ENCODE measurements at places on chromosomes 16 and 17.

DNA sequence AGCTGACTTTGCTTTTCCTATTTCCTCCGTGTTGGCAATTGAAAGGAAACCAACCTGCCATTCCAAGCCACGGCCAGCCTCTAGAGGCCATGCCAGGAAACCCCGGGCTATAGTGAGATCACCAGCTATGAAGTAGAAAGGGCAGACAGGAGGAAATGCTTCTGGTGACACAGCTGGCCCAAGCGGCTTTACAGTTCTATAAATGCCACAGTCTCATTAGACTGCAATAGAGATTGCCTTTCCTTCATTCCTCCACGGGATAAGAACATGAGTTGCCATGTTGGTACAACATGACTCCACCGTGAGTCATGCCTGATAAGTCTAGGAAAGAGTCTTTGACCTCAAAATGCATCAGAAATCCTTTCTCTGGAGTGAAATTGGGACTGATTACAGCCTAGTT is 384.9 kb downstream of the GRIN2A start:
- DNase-seq, result no peak

- no peak for DNase-seq
Measured at GRCh38 chr17:39283896-39284295, 58.2 kb upstream of the STAC2 start.

GRCh38 chr16:51071326-51071725 is 79.7 kb downstream of the SALL1 start:
- no peak for DNase-seq

DNA sequence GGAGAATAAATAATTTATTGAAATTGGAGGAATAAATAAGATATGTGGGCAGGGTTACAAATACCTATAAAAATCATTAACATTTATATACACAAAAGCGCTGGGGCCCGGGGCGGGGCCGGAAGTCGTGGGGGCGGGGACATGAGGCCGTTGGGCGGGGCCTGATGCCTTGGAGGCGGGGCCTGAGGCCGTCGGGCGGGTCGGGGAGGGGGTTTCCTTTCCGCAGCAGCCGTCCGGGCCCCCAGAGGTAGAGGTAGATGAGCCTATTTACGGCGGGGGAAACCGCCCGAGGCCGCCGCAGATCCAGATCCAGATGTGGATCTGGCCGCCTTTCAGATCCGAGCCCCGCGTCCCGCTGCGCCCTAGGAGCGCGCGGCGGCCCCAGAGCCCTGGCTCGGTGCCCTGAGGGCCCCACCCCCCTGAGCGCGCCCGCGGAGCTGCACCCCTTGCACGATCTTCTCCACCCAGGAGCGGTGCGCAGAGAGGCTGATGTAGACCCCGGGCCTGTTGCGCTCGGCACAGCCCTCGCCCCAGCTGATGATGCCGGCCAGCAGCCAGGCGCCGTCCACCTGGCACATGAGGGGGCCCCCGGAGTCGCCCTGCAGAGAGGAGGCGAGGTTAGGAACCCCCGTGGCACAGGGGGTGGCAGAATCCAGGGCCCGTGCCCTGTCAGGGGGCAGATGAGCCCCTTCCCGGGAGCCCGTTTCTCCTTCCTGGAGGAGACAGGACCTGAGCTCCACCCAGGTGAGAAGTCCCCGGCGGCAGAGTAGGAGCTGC is 5.1 kb downstream of the PRSS22 start:
- no peak for DNase-seq

- DNase-seq, result peak; percentile 28
Measured at GRCh38 chr16:15874745-15875314, 13.6 kb downstream of the CEP20 start.

DNA sequence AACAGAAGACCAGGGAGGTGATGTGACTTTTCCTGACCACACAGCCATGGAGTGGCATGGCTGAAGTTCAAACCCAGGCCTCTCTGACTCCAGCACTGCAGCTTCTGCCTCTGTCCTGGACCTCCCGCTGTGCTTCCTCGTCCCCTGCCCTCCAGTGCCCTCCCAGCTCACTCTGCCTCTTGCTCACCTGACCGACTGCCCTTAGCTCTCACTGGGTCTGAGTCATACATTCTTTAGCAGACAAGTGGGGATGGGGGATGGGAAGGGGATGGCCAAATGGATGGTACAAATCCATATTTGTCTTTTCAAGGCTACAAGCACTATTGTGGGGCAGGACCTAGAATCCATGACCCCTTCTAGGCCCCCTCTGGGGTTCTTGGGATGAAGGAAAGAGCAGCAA is 33.0 kb downstream of the PITPNM3 start:
- DNase-seq, result peak; percentile 53

DNA sequence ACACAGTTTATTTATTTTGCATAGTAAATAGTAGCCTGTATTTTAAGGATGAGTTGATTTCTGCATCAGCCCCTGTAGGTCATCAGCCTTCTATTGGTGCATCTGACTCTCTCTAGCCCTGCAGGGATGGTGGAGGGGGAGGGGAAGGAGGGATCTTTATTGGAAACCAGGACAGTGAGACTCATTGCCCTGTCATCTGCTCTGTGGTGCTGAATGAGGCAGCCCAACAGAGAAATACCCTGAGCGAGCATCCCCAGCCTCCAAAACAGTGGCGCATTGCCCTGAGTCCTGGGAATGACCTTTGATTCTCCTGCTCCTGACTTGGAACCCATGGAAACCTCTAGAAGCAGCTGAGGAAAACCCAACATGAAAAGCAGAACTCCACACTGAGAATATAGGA is 45.5 kb upstream of the STH start:
- DNase-seq, result no peak

DNA sequence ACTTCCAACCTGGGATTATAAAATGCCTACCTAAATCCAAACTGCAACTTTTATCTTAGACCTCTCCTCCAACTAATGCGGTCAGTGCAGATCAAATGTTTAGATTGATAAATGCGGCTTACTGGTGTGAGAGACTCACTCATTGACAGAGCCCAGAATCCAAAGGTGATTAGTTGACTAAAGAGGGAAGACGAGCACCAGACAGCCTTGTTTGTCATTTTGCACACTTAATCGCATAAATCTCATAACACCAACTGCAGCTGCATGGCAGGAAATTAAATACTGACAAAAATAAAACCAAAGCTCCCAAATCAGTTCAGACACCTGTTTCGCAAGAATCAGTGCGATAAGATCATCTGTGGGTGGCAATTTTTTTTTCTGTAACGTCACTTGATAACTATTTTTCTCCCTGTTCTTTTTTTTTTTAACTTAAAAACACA is 35.9 kb downstream of the NACA2 start:
- DNase-seq, result no peak

- no peak for DNase-seq
Measured at GRCh38 chr17:59409336-59410048, 78.0 kb downstream of the YPEL2 start.

GRCh38 chr16:20611350-20611902 is 35.3 kb upstream of the ACSM2B start:
- no peak for DNase-seq

GRCh38 chr16:74756203-74756602 is 18.4 kb downstream of the FA2H start:
- DNase-seq, result no peak

- no peak for DNase-seq
Measured at GRCh38 chr16:9955677-9956076, 226.6 kb downstream of the GRIN2A start.

GRCh38 chr17:4582101-4582501 is 2.2 kb upstream of the SMTNL2 start:
- no peak for DNase-seq

DNA sequence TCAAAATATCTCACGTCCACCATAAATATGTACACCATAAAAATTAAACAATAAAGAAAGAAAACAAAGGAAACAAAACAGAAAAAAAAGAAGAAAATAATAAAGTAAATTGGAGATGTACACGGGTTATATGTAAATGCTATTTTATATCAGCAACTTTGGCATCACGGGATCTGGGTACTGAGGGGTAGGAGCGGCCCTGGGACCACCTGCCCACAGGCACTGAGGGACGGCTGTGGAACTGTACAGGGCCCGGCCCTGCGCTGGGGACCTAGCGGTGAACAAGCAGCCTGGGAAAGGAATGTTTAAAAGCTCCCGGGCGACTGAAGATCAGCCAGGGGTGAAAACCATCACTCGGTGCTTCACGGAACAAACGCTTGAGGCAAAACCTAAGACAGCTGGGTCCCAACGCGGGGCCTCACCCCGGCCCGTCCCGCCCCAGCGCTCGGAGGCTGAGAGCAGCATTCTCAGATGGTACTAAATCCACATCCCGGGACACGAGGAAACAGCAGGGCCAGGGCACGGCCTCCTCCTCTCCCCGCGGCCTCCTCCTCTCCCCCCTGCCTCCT is 31.2 kb downstream of the NXN start:
- no peak for DNase-seq

- no peak for DNase-seq
Measured at GRCh38 chr17:39926588-39927100, 757 bp downstream of the ORMDL3 start.

GRCh38 chr16:71479420-71479819 is 9.7 kb downstream of the ZNF19 start:
- no peak for DNase-seq

- peak; percentile 11 for DNase-seq
Measured at GRCh38 chr16:74922150-74923138, 62.5 kb downstream of the WDR59 start.

- DNase-seq, result no peak
Measured at GRCh38 chr16:7321661-7322060, 11.0 kb upstream of the RBFOX1 start.

- DNase-seq, result no peak
Measured at GRCh38 chr17:39393736-39394135, 7.7 kb downstream of the FBXL20 start.

GRCh38 chr16:50396761-50397535 is 28.2 kb upstream of the BRD7 start:
- DNase-seq, result no peak

- DNase-seq, result no peak
Measured at GRCh38 chr17:28398280-28398981, 7.6 kb downstream of the SLC46A1 start.

- DNase-seq, result no peak
Measured at GRCh38 chr17:20703781-20704180, 124.3 kb downstream of the CDRT15L2 start.

DNA sequence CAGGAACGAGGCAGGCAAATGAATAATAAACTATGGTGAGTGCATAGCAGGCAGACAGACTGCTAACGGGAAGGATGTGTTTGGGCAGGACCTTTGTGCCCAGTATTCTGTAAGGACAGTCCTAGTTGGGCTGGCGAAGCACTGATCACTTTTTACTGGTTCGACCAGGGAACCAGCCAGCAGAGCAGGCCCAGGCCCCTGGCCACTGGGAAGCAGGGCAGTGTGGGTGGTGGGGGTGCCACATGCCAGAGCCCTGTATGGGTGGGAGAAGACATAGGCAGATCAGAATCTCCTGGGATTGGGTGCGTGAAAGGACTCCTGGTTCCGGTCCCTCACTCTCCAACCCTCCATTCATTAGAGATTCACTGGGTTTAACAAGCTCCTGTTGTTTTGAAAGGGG is 4.0 kb upstream of the VAMP2 start:
- DNase-seq, result no peak

DNA sequence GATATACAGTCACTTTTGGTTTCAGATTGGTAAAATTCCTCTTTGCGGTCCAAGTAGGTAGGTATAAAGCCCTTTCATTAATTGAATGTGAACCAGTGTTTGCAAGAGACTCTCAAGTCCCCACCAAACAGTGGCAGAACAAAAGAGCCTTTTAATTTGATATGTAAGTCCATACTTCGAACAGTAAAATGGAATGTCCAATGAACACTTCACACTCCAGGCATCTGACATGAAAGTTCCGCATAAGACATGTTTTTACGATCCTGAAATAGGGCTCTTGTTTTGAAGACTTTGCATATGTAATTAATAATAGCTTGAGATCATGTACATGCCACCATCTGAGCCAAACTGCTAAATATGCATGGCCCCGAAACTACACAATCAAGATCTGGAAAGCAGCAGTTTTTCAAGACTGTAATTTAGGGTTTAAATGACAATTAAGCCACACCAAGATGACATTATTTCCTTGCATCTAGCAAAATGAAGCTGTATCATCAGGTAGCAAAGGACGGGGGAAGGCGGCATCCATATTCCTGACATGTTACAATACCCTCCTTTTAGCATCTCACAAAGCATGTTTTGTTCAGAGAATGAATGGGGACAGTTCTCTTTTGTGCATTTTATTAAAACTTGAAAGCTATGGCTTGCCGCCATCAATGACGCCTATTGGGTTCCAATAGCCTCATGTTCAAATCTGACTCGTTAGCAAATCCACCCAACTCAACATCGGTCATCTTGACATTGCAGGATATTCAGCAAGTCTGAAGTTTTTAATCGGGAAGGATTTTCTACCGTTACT is 39.4 kb downstream of the LITAF start:
- no peak for DNase-seq

- DNase-seq, result no peak
Measured at GRCh38 chr17:69050999-69051775, 9.5 kb downstream of the ABCA9 start.
